Uterus (tissue), 4 donors: ENCODE measurements at places on chromosomes 2 and 18.

DNA sequence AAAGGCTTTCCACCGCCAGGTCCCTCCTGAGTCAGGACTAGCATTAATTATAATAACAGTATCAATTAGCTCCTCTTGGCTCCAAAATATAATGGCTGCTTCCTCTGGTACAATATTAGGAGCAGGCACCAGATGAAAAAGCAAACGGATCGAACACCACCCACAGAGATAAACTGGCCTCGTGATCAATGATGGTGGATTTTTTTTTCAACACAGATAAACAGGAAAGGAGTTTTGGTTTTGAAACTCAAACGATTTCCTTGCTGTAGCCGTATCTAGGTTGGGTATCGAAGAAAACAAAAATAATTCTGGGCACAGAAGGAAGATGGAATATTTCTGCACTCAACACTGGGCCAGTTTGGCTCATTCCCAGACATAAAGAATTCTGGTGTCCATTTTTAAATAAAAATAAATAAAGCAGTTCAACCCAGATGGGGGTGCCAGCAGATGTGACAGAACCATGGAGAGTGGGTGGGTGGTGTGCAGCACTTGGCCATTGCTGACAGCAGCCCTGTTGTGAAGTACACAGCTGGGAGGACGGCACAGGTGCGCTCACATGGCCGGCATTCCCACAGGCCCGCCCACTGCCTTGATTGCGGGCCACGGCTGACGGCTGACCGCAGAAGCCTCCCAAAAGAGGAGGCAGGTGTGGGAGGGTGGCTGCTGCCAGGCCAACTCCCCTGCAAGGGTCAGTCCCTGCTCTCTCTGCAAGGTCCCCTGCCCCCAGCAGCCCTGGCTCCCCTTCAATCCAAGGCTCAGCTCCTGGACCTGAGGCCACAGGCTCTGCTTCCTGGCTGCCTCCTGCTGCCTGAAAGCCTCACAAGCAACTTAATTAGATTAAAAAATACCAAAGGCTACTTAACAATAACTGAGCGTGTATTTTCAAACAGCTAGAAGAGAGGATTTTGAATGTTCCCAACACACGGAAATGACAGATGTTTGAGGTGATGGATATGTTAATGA lies 351.9 kb upstream of the ID2 start:
- H3K4me1 ChIP-seq: no peaks in the 10 kb centered on the region
- no peaks in the 10 kb centered on the region for H3K36me3 ChIP-seq
- H3K27me3 ChIP-seq: no peaks in the 10 kb centered on the region
- H3K4me3 ChIP-seq: no peak overlapping the region

DNA sequence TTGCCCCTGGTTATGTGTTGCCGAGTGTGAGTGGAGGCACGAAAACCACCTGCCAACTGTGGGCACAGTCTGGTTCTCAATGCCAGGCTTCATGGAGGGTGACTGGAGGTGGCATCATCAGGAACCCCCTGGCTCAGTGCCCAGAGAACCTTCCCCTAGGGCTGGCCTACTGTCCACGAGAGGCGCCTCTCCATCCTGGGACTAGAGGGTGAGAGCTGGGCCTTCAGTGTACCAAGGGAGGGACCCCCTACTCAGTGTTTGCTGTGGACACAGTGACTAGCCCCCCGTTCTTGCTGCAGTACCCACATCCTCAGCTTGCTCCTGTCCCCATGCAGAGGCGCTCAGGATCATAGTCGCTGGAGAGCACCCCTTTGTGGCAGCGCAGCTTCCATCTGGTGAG lies 202.6 kb downstream of the HDAC4 start:
- H3K27ac ChIP-seq: no peak overlapping the region
- H3K4me3 ChIP-seq: no peak overlapping the region
- peak; percentile 19 for DNase-seq

GRCh38 chr2:160365716-160366367 lies 127.8 kb downstream of the RBMS1 start:
- DNase-seq: peak; percentile 50
- no peaks in the 10 kb centered on the region for H3K27me3 ChIP-seq
- H3K4me1 ChIP-seq: peaks cover 24% of the 10 kb centered on the region
- H3K4me3 ChIP-seq: no peak overlapping the region
- H3K27ac ChIP-seq: peak overlapping the region; percentile 31

DNA sequence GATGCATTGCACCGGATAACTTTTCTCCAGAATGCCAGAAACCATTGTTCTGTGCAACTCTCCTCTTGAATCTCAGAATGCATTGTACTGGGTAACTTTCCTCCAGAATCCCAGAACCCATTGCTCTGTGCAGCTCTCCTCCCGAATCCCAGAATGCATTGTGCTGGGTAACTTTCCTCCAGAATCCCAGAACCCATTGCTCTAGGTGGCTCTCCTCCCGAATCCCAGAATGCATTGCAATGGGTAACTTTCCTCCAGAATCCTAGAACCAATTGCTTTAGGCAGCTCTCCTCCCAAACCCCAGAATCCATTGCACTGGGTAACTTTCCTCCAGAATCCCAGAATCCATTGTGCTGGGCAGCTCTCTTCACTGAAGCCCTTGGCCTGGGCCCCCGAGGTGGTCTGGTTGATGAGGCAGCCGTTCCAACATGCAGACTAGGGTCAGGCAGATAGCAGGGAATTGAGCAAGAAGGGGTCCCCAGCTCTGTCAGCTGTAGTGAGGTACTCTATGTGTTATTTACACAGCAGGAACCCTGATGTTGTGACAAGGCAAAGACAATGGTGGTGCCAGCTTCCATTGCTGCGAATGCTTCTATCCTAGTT lies 9.4 kb downstream of the FOSL2 start:
- peaks cover 36% of the 10 kb centered on the region for H3K4me1 ChIP-seq
- H3K27me3 ChIP-seq: no peaks in the 10 kb centered on the region
- H3K4me3 ChIP-seq: no peak overlapping the region
- H3K27ac ChIP-seq: no peak overlapping the region
- H3K36me3 ChIP-seq: no peaks in the 10 kb centered on the region
- DNase-seq: no peak

GRCh38 chr2:186339716-186340115 lies 146.3 kb upstream of the ZC3H15 start:
- no peak overlapping the region for H3K4me3 ChIP-seq
- H3K27ac ChIP-seq: no peak overlapping the region
- DNase-seq: no peak
- no peaks in the 10 kb centered on the region for H3K36me3 ChIP-seq
- no peaks in the 10 kb centered on the region for H3K27me3 ChIP-seq
- H3K4me1 ChIP-seq: no peaks in the 10 kb centered on the region

GRCh38 chr2:156472686-156473085 lies 36.5 kb downstream of the GPD2 start:
- H3K36me3 ChIP-seq: no peaks in the 10 kb centered on the region
- no peaks in the 10 kb centered on the region for H3K27me3 ChIP-seq
- no peak overlapping the region for H3K4me3 ChIP-seq
- no peak for DNase-seq
- H3K4me1 ChIP-seq: no peaks in the 10 kb centered on the region
- H3K27ac ChIP-seq: no peak overlapping the region

DNA sequence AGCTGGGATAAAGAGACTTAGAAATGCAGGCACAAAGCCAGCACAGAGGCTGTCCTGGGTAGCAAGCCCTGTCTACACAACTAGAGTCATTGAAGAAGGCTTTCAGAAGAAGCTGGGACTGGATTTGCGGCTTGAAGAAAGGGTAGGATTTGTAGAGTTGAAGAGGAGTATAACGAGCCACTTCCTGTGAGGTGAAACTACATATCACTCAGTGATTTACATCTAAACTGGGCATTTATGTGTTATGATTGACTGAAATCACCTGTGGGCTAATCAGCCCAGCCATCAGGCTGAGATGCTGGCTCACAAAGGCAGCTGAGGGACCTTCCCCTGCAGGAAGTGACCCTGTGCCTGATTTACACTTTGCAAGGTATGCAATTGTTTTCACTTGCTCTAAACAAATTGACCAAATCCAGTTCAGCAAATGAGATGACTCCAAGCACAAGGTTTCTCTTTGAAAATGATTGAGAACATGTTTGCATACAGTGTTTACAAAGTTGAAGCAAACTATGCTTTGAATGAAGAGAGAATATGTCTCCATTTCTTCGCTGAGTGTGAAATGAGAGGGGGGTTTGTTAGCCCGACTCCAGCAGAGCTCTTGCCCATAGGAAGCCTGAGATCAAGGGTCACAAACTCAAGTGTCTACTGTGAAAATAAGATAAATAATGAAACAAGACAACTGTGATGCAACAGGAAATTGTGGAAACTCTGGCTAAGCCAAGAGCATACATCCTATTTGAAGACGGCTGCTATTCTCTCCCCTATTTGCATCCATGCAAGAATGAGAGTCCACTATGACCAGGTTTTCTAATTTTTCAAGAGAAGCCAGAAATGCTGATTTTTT lies 69.3 kb upstream of the HK2 start:
- H3K4me1 ChIP-seq: no peaks in the 10 kb centered on the region
- H3K27ac ChIP-seq: no peak overlapping the region
- H3K27me3 ChIP-seq: no peaks in the 10 kb centered on the region
- DNase-seq: no peak
- H3K36me3 ChIP-seq: no peaks in the 10 kb centered on the region

DNA sequence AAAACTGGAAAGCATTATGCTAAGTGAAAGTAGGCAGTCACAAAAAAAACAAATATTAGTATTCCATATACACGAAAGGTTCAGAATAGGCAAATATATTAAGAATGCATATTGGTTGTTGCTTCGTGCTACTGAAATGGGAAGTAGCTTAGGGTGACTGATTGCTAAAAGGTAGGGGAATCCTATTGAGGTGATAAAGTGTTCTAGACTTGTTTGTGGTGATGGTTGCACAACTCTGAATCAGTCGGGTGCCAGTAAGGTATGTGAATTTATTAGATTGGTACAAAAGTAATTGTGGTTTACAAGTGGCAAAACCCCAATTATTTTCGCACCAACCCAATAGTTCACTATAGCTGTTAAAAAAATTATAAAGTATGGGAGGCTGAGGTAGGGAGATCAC lies 20.7 kb downstream of the USP34 start:
- H3K4me1 ChIP-seq: no peaks in the 10 kb centered on the region
- DNase-seq: no peak
- H3K27me3 ChIP-seq: no peaks in the 10 kb centered on the region

- H3K36me3 ChIP-seq: no peaks in the 10 kb centered on the region
- no peaks in the 10 kb centered on the region for H3K27me3 ChIP-seq
- DNase-seq: no peak
- no peak overlapping the region for H3K27ac ChIP-seq
These were observed 463.2 kb upstream of the ZEB2 start for GRCh38 chr2:144983107-144983506.

- no peaks in the 10 kb centered on the region for H3K27me3 ChIP-seq
- no peaks in the 10 kb centered on the region for H3K4me1 ChIP-seq
- no peaks in the 10 kb centered on the region for H3K36me3 ChIP-seq
- no peak for DNase-seq
These were observed 469.5 kb upstream of the LINC00305 start for GRCh38 chr18:64618390-64618789.

- no peaks in the 10 kb centered on the region for H3K36me3 ChIP-seq
- no peaks in the 10 kb centered on the region for H3K4me1 ChIP-seq
- no peak overlapping the region for H3K27ac ChIP-seq
- no peaks in the 10 kb centered on the region for H3K27me3 ChIP-seq
- DNase-seq: no peak
These were observed 271.8 kb downstream of the SUCLG1 start for GRCh38 chr2:84187258-84187657.

DNA sequence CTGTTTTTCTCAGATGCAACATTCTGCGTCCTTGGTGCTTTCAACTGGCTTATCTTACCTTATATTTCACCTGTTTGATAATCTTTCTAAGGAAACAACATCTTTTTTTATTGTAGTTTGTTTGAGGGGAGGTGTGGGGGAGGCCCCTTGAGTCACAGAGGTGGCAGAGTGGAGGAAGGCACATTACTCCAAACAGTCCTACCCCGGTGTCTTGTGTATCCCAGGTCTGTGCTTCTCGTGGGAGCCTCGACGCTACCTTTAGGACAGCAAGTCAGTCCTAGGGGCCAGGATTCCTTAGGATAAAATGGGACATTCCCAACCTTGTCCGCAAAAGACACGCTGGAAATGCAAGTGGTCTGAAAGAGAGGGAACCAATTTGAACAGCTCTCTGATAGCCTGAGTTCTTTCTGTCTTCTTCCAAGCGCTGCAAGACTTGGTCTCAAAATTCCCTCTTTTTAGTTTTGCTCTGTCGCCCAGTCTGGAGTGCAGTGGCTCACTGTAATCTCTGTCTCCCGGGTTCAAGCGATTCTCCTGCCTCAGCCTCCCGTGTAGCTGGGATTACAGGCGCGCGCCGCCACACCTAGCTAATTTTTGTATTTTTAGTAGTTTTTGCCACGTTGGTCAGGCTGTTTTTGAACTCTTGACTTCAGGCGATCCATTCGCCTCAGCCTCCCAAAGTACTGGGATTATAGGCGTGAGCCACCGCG lies 4.0 kb downstream of the GATA6 start:
- no peak for DNase-seq
- no peaks in the 10 kb centered on the region for H3K4me1 ChIP-seq
- H3K4me3 ChIP-seq: peak overlapping the region; percentile 96
- H3K27ac ChIP-seq: peak overlapping the region; percentile 99

DNA sequence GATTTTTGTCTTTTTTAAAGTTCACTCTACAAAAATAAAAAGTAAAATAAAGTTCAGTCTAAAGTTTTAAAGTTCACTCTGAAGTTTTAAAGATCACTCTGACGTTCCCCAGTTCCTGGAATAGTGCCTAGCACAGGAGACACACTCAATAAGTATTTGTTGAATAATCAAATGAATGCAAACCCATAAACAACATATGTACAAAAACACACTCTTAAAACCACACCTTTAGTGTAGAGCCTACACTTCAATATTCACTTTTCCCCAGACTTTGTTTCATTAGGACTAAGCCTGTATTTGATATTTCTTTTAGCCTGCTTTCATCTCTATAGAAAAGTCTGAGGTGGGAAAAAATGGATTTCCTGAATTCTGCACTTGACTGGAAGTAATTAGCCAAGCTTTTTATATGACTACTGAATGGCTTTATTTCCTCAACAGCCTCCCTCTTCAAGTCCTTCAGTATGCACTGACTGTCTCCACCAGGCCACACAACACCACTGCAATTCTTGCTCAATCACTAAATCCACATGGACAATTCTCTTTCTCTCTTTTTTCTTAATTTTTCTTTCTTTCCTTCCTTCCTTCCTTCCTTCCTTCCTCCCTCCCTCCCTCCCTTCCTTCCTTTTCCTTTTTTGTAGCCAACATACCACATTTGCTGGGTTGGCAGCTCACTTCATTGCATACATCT lies 104.6 kb downstream of the SS18 start:
- H3K27me3 ChIP-seq: no peaks in the 10 kb centered on the region
- H3K36me3 ChIP-seq: no peaks in the 10 kb centered on the region
- DNase-seq: no peak
- H3K4me1 ChIP-seq: no peaks in the 10 kb centered on the region

GRCh38 chr2:137991078-137991477 lies 26.8 kb downstream of the HNMT start:
- no peak overlapping the region for H3K27ac ChIP-seq
- H3K36me3 ChIP-seq: no peaks in the 10 kb centered on the region
- no peaks in the 10 kb centered on the region for H3K27me3 ChIP-seq
- H3K4me1 ChIP-seq: no peaks in the 10 kb centered on the region

DNA sequence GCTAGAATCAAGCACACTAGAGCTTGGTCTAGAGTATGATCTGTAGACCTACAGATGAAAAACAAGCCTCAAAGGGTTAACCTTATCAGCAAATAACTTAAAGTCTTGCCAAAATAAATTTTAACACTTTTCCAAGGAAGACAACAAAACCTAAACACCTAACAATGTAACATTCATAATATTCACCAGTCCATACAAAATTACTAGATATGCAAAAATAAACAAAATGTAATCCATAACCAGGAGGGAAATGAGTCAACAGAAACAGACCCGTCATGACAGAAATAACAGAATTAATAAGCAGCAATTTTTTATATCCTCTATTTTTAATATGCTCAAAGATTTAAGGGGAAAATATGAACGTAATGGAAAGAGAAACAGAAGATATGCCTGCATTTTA lies 36.1 kb downstream of the TRAK2 start:
- no peak for DNase-seq
- no peaks in the 10 kb centered on the region for H3K4me1 ChIP-seq
- no peaks in the 10 kb centered on the region for H3K27me3 ChIP-seq
- H3K4me3 ChIP-seq: no peak overlapping the region
- H3K27ac ChIP-seq: no peak overlapping the region
